Ovary (tissue), 10 donors: ENCODE measurements at places on chromosomes 4 and X.

GRCh38 chr4:169900241-169900845 lies 125.9 kb downstream of the MFAP3L start:
- DNase-seq: no peak

GRCh38 chrX:149129767-149130166 lies 375.3 kb downstream of the IDS start:
- DNase-seq: no peak

DNA sequence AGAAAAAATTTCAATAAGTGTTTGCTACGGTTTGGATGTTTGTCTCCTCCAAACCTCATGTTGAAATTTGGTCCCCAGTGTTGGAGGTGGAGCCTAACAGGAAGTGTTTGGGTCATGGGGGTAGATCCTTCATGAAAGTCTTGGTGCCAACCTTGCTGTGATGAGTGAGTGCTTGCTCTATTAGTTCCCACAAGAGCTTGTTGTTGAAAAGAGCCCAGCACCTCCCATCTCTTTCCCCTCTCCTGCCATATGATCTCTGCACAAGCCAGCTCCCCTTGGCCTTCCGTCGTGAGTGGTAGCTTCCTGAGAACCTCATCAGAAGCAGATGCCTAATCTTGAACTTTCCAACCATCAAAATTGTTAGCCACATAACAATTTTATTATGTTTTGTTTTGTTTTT lies 10.3 kb upstream of the RAB40A start:
- no peak for DNase-seq

- DNase-seq: no peak
These were observed 182.3 kb downstream of the BANK1 start for GRCh38 chr4:101972791-101973190.

DNA sequence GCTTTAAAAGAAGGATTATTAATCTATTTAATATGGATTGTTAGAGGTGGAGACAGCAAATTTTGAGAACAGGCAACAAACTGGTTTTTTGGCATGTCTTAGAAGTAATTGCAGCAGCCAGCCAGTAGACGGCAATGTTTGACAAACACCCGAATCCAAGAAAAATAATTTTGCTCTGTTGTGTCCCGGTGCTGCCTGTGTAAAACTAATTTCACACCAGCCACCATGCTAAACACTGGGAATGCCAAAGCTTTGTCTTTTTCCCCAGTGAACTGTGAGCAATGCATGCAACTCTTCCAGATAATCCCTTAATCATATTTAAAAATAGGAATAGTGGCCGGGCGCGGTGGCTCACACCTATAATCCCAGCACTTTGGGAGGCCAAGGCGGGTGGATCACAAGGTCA lies 25.9 kb downstream of the SMIM31 start:
- no peak for DNase-seq

- no peak for DNase-seq
These were observed 90.4 kb downstream of the PHOX2B start for GRCh38 chr4:41658163-41658562.

- no peak for DNase-seq
These were observed 321.3 kb downstream of the TMA16 start for GRCh38 chr4:163815776-163816175.

DNA sequence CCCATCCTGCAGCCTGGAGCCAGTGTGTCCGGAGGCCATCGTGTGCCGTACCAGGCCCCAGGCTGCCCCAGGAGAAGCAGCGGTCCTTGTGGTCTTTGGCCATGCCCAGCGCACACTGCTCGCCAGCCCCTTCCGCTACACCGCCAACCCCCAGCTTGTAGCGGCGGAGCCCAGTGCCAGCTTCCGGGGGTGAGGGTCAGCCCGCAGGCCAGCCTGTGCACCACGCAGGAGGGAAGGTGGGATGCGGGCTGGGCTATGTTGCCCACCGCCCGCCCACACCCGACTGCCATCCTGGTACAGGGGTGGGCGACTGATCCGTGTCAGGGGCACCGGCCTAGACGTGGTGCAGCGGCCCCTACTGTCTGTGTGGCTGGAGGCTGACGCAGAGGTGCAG lies 7.6 kb upstream of the SRPK3 start:
- DNase-seq: no peak

DNA sequence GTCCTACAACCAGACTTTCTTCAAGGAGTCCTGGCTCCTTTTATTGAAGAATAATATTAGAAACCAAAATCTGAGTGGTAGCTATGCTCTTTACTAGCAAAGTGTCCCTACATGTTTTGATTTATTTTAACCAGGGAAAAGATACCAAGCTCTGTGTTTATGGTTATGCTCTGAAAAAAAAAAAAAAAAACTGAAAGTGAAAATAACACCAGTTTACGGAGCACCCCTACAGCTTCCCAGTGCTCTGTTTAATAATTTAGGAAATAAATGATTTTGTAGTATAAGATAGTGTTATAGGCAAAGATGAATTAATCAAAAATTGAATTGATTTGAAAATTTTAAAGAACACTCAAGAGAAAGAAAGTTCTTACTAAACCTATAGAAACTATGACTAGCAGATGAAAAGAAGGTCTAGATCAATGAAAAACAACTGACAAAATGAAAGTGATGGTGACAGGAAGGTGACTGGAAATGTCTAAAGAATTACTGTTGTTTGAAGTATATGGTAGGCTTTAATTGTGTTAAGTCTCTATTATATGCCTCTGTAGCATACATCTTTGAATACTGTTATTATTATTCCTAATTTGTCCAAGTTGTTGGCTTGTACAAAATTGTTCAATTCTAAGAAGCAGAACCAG lies 1698.4 kb upstream of the PCDH10 start:
- DNase-seq: no peak

- no peak for DNase-seq
These were observed 6.2 kb downstream of the TMEM131L start for GRCh38 chr4:153472122-153473037.

DNA sequence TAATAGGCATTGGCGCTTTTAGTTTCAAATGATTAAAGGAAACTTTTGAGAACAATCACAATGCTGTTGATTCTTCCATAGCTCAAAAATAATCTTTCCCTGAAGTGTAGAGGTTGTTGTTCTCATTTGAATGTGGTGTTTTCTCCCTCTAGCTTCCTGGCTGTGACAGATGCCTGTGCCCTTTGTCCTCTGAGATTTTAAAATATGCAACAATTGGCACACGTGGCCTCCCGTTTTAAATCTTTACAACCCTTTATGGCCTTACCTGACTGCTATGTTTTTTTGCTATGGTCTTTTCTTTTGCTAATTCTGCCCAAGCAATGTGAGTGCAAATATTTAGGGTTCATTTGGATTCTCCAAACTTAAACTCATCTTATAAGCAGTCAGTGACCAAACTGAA lies 22.9 kb upstream of the CASK start:
- DNase-seq: no peak

DNA sequence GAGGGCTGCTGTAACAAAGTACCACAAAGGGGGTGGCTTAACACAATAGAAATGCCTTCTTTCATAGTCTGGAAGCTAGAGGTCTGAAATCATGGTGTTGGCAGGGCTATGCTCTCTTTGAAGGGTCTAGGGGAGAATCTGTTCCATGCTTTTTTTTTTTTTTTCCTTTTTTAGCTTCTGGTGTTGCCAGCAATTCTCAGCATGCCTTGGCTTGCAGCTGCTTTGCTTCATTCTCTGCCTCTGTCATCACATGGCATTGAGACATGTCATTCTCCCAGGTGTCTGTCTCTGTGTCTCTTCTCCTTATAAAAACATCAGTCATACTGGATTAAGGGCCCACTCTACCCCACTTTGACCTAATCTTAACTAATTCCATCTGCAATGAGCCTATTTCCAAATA lies 78.6 kb upstream of the BOD1L1 start:
- DNase-seq: no peak

GRCh38 chr4:40194602-40195161 lies 2.1 kb upstream of the RHOH start:
- no peak for DNase-seq

DNA sequence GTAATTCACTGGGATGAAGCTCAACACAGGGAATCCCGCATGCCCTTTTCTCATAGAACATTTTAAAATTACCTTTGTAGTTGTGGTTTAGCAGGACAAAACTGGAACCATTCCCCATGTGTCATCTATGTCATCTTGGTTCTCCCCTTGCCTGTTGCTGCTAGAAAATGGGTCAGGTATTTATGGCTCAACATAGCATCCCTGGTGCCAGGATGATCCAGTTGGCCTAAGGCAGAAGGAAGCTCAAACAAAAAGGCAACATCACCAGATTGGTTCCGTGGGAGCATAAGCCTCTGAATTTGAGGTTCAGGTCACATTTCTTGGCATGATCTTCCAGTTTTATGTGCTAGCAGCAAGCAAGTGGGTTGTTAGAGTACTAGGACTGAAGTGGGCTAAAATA lies 552.6 kb upstream of the BOD1L1 start:
- no peak for DNase-seq

DNA sequence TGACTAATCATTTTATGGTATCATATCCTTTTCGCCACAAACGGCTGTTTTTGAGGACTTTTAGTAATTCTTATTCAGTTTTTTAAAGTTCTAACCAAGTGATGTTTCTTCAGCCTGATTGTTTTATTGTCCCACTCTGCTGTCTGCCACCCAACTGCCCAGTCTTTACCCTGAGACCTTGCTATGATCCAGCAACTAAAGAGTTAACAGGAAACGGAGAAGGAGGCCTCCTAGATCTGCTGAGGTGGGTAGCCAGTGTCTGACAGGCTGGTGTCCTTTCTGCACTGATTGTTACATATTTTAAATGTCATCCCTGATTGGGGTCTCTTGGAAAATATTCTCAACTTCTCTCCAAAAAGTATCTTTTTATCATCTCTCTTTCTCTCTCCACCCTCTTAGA lies 7.9 kb upstream of the TMEM150C start:
- no peak for DNase-seq

- DNase-seq: peak; percentile 26
These were observed 14.5 kb downstream of the SLC25A5 start for GRCh38 chrX:119482481-119483480.
